Activated CD4-positive, alpha-beta T cell treated with anti-CD3 and anti-CD28 coated beads for 24 hours (primary cell): ENCODE measurements at places on chromosomes 3 and 15.

DNA sequence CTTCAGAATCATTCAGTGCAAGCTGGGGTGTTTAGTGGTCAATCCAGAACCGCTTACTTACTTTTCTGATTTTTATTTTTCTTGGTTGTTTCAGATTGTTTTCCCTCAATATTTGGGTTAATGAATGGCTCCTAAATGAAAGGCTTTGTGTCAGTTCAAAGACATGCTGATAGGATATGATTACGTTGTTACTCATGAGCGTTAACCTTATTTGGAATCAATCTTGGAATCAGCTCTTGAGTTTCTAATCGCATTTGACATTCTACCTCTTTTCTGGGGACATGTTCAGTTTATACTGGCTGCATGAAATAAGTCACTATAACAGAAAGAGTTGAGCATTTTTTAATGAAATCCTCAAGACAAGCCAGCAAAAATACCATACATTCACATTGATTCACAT, 50.2 kb downstream of the ATP11B start:
- DNase-seq = no peak

- DNase-seq = no peak
Measured at GRCh38 chr3:123635717-123636116, 50.9 kb upstream of the HACD2 start.

- DNase-seq = no peak
Measured at GRCh38 chr15:67359431-67360079, 105.0 kb downstream of the IQCH start.

DNA sequence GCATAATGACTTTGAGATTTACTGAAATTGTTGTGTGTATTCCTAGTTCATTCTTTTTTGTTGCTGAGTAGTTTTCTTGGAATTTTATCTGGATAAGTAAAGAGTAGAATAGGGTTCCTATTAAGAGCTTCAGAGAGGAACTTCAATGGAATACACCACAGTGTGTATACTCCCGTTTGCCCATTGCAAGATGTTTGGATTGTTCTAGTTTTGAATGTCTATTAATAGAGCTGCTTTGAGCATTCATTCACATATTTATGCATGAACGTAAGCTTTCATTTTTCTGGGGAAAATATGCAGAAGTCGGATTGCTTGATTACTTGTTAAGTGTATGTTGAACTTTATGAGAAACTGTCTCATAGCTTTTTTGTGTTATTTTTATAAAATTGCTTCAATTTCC, 580.5 kb downstream of the OTOL1 start:
- no peak for DNase-seq

GRCh38 chr3:150742679-150743078, 20.3 kb downstream of the SIAH2 start:
- DNase-seq = no peak

DNA sequence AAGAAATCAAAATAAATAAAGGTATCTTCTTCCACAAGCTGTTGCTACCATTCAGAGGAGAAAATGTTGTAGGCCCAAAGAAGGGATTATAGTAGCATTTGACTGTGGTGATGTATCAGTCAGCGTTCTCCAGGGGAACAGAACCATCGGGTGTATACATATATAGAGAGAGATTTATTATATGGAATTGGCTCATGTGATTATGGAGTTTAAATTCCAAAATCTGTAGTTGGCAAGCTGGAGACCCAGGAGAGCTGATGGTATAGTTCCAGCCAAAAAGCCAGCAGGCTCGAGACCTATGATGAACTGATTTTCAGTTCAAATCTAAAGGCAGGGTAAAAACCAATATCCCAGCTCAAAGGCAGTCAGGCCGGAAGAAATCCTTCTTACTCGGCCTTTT, 7.4 kb upstream of the SPG21 start:
- DNase-seq = no peak

DNA sequence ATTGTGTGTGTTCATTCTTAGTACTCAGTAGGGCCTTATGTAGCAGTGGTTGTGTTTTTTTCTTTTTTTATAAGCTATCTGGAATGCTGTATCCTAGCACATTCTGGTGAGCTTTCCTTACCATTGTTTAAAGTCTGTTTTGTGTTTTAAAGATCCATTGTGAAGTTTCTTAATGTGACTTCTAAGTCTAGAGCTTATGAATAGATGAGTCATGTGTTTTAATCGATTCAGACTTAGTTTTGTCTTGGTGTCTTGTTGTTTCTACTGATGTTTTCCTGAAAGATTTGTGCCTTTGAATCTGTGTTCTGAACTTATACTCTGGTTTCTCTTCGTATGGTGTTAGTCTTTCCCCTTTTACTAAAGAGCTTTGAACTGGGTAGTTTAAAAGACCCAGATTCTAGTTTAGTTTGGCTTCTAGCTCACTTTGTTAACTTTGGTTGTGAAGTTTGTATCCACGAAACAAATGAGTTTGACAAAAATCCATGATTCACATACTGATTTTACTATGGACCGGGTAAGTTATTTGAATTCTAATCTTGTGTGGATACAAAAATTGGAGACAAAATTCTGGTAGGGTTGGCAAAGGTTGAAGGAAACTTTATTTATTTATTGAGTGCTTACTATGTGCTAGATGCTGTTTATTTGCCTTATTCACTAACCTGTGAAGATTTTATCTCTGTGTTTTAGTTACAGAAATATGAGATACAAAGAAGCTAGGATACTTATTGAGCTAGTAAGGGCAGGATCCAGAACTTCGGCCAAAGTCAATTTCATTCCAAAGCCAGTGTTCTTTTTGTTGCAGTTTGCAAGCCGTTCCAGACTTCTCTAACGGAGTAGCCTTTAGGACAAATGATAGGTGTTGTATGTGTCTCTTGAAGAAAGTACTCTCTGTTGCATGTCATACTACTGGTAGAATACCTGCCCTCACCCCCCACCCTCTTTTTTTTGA, 24.8 kb downstream of the AKAP13 start:
- no peak for DNase-seq

GRCh38 chr3:42602961-42603360, 2.5 kb downstream of the NKTR start:
- no peak for DNase-seq

DNA sequence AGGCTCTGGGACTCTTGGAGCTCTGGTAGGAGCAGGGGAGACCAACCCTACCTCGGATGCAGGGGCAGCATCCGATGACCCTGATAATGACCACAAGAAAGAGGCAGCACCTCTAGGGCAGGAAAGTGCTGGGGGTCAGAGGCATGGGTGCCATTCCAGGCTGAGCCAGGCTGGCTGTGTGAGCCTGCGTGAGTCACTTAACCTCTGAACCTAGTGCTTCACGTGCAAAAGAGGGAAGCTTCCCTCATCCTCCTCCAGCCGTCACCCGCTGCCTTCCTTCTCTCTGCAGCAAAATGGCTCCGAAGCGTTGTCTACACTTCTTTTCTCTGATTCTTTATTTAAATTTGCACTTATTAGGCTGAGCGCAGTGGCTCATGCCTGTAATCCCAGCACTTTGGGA, 35.5 kb downstream of the ZDHHC19 start:
- DNase-seq = no peak

- DNase-seq = no peak
Measured at GRCh38 chr3:150238048-150238802, 169.9 kb upstream of the TSC22D2 start.

DNA sequence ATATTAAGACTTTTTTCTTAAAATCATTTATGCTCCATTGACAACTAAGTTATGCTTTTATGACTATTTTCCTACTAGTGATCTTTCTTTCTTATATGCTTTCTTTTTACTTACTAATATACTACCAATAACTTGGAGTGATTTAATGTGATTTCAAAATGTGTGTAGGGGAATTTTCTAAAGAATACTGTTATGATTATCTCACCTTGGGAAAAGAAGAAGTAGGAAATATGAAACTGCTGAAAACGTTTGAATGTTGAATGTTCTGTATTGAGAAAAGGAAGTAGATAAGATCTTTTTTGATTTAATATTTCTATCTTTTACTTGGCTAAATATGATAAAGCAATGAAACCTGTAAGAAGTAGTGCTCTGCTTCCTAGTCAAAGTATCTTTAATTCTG, 7.8 kb upstream of the CD200R1 start:
- no peak for DNase-seq

DNA sequence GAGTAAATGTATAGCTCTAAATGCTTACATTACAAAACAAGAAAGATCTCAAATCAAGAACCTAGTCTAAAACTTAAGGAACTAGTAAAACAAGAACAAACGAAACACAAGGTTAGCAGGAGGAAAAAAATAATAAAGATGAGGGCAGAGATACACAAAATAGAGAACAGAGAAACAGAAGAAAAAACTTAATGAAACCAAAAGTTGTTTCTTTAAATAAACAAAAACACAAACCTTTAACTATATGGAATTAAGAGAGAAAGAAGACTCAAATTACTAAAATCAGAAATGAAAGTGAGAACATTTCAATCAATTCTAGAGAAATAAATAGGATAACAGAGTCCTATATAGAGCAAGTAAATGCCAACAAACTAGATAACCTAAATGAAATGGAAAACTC, 59.6 kb downstream of the DLG1 start:
- DNase-seq = no peak

- no peak for DNase-seq
Measured at GRCh38 chr3:156727519-156728205, 53.3 kb downstream of the TIPARP start.

GRCh38 chr3:76346690-76347089, 561.3 kb upstream of the ZNF717 start:
- no peak for DNase-seq

DNA sequence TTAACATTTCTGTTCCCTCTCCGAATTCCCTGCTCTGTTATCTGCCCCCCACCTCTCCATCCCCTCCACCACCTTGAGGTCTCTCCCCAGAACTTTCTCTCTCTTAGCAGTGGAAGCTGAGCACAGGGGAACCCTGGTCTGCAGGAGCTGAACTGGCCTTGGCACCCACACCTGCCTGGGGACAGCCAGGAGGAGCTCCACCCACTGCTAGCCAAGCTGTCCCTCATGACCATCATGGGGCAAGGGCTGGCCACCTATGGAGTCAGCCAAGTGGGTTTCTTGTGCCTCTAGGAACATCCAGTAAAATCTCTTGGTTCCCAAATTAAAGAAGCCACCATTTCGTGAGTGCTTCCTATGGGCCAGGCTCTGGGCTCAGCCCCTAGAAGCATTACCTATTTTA, 276.4 kb upstream of the TLE3 start:
- no peak for DNase-seq

- DNase-seq = no peak
Measured at GRCh38 chr3:56684029-56684428, 964 bp upstream of the TASOR start.

DNA sequence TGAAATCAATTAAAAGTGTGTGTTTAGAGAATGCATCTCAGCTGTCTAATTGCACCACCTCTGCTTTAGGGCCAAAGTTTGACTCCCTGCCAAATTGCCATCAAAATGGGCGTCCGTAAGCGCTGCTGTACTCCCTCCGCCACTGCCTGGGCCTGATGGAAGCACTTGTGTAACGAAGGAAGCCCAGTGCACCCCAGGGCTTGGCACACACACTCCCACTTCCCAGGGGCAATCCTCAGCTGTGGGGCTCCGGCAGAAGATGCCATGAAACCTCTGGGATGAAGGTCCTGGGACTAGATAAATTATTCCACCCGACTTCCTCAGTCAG, 137.8 kb downstream of the RORA start:
- no peak for DNase-seq

DNA sequence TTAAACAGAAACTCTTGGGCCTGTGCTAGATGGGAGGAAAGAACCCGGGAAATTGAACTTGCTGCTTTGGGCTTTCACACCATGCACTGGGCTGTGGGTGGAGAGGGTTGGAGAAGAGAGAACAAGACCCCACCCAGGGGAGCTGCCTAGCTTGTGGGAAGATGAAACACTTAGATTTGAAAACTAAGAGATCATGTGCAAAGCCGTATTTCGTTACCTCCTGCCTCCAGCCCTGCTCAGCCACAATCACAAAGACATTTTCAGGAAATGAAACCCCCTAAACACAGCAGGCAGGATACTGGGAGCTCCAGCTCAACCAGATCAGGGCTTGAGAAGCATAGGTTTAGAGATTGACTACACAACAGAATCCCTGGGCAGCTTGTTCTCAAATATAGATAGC, 183.0 kb upstream of the C2CD4B start:
- DNase-seq = no peak

DNA sequence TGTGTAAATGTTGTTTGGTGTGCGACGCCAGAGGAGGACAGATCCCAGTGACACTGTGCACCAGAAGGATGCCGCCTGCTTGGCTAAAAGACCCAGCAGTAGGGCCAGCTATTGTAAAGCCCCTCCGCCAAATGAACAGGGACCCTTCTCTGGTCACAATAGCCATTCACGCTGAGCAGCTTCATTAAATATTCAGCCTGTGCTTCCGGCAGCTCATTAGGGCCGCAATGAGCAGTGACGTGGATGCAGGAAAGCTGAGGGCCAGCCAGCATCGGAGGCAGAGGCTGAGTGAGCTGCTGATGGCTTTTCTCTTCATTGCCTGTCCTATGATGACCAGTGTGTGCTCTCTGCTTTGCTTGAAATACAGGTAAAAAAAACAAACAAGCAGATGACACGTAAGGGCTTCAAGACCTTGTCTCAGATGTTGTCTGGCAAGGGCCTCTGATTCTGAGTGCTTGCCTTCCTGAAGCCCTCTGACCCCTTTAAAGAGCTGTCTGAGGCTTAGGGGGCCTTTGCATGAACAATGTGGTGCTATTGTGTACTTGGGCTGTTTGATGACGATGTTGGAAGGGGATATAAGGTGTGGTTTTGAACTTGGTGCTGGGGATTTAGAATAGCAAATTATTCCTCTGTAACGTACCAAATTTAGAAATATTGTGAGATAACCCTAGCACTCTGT, 130.4 kb downstream of the FEZF2 start:
- no peak for DNase-seq

DNA sequence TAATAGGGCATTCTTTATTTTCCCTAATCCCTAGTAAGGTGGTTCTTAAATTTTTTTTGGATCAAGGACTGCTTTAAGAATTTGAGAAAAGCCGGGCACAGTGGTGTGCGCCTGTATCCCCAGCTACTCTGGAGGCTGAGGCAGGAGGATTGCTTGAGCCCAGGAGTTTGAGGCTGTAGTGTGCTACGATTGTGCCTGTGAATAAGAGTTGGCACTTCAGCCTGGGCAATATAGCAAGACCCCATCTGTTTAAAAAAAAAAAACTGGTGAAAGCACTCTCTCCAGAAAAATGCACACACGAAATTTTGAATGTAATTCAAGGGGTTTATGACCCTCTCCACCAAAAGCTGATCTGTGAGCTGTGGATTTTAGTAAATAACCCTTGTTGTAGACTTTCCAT, 32.0 kb downstream of the CALML4 start:
- DNase-seq = no peak

DNA sequence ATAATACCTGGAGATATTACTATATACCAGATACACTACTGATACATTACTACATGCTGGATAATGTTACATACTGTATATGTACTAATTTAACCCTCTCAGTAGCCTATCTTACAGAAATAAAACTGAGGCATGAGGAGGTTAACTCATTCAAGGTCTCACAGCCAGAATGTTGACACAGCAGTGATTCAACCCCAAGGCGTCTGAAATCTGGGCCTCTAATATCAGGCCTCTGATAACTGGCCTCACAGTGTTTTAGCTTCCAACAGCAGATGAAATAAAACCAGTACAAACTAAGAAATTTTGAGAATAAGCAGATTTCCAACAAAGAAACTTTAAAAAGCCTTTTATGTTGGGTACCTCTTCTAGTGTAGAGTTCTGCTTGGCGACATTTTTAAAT, 23.4 kb downstream of the DZIP1L start:
- no peak for DNase-seq
